ENCODE measurements at places on chromosomes 11 and 22.

DNA sequence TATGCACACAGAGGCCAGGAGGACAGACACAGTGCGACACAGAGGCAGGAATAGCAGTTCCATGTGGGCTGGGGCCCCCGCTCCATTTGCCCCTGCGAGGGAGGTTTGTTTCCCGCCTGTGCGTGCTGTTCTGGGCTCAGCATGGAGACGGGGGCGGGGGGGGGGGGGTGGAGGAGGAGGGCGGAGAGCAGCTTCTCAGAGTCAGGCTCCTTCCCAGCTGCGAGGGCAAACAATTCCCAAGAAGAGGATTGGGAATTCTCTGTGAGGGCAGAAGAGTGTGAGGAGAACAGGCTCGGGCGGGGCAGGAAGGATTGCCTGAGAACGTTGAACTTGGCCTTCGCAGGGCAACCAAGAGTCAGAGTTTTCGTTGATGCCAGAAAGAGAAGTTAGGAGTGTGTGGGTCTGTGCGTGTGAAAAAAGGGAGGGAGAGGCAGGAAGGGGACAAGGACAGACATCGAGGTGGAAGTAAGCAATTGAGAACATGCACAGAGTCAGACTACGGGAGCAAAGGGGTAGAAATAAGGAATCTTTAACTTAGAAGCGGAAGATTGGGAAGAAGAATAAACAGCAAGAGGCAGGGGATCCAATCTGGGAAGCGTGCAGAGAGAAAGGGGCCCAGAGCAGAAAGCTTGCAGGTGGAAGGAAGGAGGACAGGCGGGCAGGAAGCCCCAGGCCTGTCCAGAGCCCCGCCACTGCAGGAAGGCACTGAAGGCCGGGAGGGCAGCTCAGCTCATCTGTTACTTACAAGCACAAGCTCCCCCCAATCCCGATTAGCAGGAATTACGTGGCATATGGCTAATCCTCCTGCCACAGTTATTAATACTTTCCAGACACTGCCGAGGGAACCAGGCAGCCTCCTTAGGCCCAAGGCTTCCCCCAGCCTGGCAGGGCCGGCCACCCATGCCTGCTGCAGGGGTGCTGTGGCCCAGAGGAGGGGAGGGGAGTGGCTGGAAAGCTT lies 15.6 kb upstream of the JAM3 start:
- DNase-seq = peak; percentile 42

GRCh38 chr11:63911876-63912275 lies 5.1 kb downstream of the RCOR2 start:
- DNase-seq = no peak

GRCh38 chr22:42991010-42991651 lies 23.8 kb downstream of the PACSIN2 start:
- peak; percentile 92 for DNase-seq

- DNase-seq = no peak
Measured at GRCh38 chr11:45665933-45666647, 668 bp upstream of the CHST1 start.

- DNase-seq = no peak
Measured at GRCh38 chr11:134958870-134959269, 546.8 kb upstream of the B3GAT1 start.

DNA sequence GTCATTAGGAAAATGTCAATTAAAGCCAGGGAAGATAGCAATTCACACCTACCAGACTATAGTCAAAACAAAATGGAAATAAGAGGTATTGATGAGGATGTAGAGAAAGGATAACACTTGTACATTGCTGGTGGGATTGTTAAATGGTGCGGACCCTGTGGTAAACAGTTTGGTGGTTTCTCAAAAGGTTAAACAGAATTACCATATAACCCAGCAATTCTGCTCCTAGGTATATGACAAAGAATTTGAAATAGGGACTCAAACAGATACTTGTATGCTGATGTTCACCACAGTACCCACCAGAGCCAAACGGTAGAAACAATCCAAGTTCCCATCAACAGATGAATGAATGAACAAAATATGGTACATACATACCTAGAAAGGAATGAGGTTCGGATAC lies 33.0 kb upstream of the TOP3B start:
- no peak for DNase-seq

- DNase-seq = no peak
Measured at GRCh38 chr11:44883277-44883676, 67.4 kb downstream of the TP53I11 start.

DNA sequence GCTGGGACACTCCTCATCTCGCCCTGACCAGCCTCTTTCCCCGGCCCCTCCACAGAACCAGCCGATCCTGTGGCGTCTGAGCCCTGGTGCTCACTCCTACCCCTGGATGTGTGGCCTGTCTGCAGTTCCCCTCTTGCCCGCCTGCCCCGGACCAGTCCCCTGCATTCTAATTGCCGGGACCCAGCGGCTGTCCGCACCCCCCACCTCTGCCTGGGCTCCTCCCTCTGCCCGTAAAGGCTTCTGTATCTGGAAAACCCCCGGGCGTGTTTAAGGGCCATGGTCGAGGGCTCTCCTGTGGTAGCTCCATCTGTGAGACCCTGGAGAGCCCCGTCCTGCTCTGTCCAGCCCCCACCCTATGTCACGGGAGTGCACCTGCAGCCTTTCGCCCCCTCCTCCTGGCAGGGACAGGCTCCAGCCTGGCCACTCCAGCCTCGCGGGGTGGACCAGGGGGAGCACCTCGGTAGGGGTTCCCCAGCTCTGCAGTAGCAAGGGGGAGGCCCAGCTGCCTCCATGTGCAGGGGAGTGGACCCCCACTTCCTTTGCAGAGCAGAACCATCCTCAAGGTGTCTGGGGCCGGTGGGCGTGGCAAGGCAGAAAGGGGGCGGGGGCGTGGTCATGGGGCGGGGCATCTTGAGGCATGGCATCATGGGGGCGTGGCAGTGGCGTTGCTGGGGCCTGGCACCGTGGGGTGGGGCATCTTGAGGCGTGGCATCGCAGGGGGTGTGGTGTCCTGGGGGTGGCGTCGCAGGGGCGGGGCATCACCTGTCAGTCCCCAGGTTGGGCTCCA lies 430.4 kb downstream of the TBC1D22A start:
- DNase-seq = no peak

- no peak for DNase-seq
Measured at GRCh38 chr11:47979378-47980087, 826 bp upstream of the PTPRJ start.

GRCh38 chr11:69089258-69089657 lies 40.5 kb downstream of the TPCN2 start:
- DNase-seq = peak; percentile 90

DNA sequence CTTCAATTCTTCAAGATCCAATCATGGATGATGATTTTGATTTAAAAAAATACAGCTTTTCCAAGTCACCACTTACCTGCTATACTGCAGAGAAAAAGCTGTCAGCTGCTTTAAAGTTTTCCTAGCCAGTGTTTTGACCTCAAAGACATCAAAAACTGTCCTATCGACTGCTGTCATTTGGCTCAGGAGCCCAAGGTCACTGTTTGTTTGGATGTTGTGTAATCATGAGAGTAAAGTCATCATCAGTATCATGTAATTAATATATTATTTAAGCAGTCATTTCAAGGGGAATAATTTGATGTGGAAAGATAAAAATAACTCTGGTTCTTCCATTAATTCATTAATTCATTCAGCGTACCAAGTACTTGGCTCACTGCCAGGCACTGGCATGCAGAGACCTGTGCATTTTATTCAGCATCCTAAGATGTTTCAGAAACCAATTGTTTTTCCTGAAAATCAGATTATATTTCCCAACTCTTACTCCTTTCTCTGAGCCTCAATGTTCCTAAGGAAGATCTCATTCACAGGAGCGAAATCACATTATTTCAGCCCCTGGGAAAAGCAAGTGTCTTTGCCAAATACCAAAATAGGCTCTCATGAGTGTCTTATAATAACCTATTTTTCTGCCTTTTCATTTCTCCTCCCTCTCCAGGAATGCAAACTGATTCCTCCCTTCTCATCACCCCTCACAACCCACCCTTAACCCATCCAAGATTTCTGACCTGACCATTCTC lies 59.9 kb downstream of the SLC1A2 start:
- DNase-seq = no peak

DNA sequence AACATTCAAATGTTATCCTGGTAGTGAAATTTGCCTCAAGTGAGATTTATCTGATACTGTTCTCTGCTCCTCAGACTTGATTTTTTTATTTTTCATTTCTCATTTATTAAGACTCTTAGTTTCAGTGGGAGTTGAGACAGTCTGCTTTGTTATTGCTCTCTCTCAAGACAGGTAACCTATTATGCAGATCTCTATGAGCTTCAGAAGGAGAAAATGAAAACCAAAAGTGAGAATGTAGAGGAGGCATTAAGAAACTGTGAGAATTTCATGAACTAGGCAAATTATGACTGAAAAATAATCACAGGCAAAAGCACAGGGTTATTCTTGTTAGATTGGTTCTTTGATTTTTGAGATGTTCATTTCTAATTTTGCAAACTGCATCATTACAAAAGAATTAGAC lies 290.0 kb upstream of the CHORDC1 start:
- DNase-seq = no peak

GRCh38 chr11:786235-787083 lies 3.4 kb downstream of the CEND1 start:
- no peak for DNase-seq

- no peak for DNase-seq
Measured at GRCh38 chr11:8217926-8218325, 45.8 kb downstream of the LMO1 start.

GRCh38 chr11:3126901-3127691 lies 38.0 kb downstream of the OSBPL5 start:
- no peak for DNase-seq

GRCh38 chr22:28148816-28149465 lies 229.9 kb upstream of the PITPNB start:
- peak; percentile 36 for DNase-seq

DNA sequence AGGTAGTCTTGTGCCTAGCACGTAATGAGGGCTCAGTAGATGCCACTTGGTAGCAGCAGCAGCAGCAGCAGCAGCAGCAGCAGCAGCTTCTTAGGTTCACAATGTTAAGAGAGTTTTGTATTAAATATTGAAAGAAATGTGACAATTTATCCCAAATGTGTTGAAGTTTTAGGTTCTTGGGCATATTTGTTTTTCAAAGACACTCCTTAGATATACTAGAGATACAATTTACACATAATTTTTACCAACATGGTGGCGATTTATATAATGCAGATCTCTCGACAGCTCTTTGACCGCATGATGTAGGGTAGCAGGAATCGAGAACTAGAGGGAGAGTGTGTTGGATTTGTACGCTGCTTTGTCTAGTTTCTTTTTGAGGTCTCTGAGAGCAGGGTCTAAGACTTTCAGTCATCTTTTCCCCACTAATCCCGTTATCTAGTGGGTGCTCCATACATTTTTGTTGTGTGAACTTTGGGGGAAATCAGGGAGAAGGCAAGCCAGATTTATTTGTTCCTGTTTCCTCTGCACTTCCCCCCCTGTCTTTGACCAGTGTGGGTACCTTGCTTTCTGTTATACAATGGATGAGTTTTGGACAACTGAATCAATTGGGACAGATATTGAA lies 1.4 kb downstream of the FDX1 start:
- DNase-seq = peak; percentile 11

DNA sequence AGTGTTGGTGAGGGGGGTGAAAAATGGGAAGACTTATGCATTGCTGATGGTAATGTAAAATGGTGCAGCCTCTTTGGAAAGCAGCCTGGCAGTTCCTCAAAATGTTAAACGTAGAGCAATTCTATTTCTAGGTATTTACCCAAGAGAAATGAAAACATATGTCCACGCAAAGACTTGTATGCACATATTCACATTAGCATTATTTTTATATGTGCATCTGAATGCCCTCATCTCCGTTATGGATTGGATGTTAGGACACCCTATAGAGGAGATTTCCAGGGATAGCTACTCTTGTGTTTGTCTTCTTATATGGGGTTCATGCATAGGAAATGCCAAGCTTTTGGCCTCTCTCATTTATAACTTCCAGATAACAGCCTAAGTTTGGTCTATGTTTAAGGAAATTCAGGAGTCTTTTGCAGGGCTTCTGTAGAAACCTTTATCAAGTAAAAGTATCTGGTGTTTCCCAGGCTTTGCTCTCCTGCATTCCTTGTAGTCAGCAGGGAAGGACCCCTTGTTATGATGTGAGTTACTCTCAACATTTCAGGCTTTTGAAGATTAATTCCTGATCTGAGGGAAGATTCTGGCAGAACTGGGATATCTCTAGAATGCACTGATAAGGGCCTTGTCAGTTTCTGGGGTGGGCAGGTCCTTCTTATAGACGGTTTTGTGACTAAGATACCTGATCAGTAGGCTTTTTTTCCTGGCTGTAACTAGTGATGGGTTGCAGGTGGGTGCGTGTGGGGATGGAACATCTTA lies 116.8 kb downstream of the TEAD1 start:
- DNase-seq = no peak

DNA sequence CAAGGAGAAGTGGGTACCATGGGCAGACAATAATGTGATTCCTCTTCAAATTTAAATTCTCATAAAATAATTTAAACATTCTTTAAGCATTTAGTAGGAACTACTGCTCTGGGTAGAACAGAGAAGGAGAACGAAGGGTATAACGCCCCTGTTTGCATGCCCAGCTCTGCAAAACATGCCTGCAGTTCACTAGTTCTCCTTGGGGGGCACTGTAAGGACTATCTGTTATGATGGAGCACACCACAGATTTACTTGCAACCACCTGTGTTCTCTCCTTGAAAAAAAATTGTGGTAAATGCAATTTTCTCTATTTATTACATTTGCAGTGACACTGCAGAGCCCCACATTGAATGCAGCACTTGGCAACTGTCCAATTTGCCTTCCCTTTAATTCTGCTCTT lies 100.3 kb downstream of the GUCY1A2 start:
- peak; percentile 16 for DNase-seq

GRCh38 chr11:120923866-120924508 lies 99.9 kb upstream of the TBCEL start:
- DNase-seq = no peak

DNA sequence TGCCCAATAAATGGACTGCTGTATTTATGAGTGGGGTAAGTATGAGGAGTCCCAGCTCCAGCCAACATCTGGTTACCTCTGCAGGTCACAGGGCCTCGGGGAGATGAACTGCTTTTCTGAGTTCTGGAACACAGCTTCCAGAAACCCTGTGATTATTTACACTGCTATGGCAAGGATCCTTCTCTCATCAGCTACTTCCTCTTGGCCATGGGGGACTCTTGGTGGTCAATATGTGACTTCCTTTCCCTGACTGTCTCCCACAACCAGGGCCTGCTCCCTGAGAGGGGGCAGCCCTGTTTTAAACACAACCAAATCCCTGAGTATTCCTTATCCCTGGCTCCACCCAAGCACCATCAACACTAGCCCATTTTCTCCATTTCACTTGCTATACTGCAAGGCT lies 10.0 kb downstream of the RHOG start:
- DNase-seq = no peak

DNA sequence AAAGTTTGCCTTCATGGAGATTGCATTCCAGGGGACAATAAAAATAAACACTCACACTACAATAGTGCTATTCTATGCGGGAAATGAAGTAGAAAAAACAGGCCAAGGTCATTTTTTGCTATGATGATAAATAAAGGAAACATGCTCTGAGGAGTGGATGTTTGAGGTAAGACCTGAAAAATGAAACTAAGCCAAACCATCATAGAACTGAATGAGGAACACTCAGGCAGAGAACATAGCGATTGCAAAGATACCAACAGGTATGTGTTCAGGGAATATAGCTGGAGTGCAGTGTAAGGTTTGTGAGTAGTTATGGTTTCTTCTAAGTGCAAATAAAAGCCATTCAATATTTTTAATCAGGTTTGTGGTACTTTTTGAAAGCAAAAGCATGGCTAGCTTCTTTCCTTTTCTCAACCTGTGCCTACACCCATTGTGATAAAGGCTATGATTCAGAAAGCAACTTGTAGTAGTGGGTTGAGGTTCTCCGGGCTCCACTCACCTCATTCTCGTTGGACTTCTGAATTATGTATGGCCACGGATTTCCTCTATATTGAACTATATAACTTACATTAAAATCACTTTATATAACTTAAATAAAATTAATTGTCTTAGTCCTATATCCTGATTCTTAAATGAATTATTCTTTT lies 278.2 kb upstream of the CHORDC1 start:
- no peak for DNase-seq
